ENCODE measurements at places on chromosomes 1 and 21.

- no peak for DNase-seq
Observed at GRCh38 chr1:78483903-78484302, 6.9 kb upstream of the PTGFR start.

DNA sequence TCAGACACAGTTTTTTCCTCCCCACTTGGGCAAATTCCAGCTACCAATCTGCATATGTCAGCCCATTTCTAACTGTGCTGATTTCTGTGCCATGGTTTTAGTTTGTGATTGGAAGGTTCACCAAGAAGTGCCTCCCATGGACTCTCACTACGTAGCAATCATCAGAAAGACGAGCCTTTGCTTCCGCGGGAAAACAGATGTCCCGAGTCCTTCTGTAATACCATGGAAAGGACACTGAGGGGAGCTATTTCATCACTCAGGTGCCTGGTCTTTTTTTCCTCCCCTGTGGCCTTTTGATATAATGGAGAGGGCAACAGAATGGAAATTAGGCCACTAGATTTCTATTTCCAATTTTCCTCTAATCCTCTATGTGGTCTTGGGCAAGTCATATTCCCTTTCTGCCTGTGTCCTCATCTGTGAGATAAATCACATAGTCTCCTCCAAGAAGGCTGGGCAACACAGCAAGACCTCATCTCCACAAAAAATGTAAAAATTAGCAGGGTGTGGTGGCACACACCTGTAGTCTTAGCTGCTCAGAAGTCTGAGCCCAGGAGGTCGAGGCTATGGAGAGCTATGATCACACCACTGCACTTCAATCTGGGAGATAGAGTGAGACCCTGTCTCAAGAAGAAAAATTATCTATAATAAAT, 24.8 kb downstream of the LEMD1 start:
- DNase-seq = peak; percentile 64

DNA sequence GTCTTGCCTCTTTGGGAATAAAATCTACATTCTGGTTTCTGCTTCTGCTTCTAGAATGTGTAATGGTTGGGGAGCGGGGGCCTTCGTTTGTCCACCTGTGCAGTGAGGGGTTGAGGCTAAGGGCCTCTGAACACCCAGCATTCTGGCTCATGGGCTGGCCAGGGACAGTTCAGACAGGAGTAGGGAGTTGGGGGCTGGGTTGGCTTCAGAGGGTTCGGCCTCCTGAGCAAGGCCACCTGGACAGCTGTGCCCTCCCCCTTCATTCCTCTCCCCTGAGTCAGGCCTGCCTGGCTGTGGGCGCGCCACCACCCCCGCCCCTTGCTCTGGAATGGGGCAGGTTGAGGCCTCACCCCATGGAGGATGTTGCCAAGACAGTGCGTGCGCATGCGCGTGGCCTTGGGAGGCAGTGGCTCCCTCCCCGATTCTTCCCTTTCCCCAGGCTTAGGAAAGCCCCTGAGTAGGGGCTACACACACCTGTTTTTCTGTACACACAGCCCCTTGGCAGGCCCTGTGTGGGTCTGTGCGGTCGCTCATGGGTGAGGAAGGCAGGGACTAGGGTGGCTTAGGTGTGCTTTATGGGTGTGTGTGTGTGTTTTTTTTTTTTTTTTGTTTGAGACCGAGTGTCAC, 57.0 kb downstream of the YARS1 start:
- DNase-seq = no peak

GRCh38 chr1:53651356-53651755, 87.6 kb downstream of the GLIS1 start:
- DNase-seq = no peak

DNA sequence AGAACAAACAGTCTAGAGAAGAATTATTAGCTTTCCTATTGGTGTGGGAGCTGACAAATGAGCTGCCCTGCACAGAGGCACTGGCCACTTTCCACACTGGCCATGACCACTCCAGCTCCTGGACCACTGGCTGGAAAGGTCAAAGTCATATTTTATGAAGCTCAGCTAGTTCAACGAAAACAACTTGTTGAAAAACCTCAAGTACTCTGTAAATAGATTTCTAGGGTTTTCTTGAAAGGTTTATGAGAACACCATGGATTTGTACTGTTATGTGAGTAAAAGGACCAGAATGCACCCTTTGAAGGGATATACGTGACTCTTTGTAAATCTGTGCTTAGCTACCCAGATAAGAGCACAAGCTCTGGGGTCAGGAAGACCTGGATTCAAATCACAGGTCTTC, 54.5 kb upstream of the FGGY start:
- DNase-seq = no peak

DNA sequence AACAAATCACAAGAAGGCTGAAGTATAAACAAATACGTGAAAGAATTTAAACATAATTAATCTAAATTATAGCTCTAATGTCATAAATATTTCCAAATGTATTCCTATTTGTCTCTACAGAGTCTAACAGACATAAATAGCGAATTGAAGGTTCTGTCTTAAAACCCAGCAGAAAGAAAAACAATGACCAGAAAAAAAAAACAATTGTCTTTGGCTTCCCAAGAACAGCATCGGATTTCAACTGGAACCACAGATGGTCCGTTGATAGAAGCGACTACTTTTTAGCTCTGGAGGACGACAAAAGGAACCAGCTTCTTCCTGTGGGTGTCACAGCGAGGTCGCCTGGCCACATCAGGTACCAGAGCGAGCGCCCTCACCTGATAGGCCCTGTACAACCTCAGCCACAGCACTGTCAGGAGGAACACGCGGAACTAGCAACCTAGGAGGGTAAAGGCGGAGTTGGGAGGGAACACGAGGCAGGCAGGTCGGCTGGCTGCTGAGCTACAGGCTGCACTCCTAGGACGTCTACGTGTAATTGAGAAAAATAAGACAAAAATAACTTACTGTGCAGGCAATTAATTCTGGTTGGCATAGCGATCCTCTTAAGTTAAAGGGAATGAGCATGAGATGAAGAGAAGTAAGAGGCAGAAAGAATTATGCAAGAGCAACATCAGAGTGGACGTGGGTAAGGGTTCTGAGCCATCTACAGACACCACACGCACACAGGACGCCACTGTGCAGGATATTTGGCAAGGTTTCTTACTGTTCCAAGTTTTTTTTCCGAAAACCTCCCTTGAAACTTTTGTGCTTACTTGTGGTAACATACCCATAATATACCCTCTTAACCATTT, 16.7 kb upstream of the PRDM15 start:
- DNase-seq = no peak

GRCh38 chr1:38201431-38201830, 154.8 kb upstream of the POU3F1 start:
- no peak for DNase-seq

GRCh38 chr1:179197690-179198297, 31.7 kb downstream of the ABL2 start:
- DNase-seq = no peak

GRCh38 chr1:116107371-116107770, 3.8 kb upstream of the MAB21L3 start:
- DNase-seq = no peak

Data from NCI-H2029 (cell line).